ENCODE measurements at places on chromosomes 2 and 18.

- no peak for DNase-seq
Measured at GRCh38 chr2:120845277-120845676, 109.6 kb downstream of the GLI2 start.

DNA sequence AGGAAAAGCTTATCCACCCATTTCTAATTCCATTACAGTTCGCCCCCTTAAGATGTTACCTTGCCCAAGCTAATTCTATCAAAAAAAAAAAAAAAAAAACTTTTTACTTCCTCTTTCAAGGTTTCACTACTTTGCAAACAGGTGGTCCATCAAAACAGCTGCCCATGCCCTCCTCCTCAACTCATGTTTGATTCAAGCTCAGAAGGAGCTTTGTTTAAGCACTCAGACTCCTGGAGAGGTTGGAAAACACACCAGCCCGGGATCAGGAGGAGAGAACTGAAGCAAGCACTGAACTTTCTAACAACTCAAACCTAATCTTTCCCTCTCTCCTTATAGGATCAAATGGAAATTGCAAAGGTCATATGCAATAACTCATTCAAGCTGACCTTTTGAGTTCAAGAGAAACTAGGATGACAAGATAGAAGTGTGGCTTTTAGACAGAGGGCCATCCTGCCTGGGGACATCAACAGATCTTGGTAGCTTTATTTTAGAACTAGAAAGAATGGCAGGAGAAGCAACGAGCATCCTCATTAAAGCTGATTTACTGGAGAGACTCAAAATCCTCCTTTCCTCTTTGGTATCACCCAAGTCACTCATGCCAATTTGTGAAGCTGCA lies 28.3 kb upstream of the FZD7 start:
- DNase-seq, result no peak

DNA sequence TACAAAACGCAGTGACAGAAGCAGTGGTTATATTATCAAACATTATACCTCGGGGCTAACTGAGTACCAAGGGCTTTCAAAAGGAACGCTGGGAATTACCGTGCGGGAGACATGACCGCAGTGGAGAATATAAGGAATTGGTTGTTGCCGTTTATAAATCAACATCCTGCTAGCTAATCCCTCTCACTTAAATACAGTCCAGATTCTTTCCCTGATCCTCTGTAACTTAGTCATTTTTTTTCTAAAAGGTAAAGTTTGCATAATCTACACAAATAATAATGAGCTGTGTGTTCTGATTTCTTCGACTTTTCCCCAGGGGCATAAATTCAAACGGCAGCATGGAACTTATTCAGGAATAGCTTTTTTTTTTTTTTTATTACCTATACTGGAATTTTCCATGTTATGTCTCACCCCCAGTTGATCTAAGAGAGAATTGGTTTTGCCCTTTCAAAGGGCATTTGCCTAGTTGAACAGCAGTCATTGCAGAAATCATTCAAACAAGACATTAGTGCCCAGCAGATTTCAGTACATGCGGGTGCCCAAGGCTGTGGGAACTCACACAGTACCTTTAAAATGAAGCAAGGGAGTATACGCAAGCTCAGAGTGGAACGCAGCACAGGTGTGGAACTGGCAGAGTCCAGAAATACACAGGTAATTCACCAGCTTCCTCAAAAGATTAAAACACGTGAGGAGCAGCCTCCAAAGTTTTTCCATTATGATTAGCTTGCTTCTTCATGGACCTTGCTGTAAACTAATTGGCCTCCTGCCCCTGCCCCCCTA lies 63.9 kb downstream of the SMIM21 start:
- DNase-seq, result no peak

GRCh38 chr2:75896779-75897366 lies 186.2 kb upstream of the GCFC2 start:
- peak; percentile 7 for DNase-seq

DNA sequence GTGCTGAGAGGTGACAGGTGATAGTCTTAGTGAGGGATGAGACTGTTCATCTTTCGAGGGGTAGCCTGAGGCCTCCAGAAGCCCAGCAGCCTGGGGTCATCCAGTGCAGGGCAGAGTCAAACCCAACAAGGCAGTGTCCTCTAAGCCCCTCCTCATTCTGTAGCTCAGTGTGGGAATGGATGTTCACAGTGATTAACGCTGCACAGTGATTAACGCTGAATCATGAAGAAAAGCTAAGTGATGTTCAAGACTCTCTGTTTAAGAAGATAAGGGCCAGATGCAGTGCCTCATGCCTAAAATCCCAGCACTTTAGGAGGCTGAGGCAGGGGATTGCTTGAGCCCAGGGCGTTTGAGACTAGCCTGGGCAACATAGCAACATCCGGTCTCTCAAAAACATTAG lies 56.3 kb upstream of the LAPTM4A start:
- DNase-seq, result no peak

DNA sequence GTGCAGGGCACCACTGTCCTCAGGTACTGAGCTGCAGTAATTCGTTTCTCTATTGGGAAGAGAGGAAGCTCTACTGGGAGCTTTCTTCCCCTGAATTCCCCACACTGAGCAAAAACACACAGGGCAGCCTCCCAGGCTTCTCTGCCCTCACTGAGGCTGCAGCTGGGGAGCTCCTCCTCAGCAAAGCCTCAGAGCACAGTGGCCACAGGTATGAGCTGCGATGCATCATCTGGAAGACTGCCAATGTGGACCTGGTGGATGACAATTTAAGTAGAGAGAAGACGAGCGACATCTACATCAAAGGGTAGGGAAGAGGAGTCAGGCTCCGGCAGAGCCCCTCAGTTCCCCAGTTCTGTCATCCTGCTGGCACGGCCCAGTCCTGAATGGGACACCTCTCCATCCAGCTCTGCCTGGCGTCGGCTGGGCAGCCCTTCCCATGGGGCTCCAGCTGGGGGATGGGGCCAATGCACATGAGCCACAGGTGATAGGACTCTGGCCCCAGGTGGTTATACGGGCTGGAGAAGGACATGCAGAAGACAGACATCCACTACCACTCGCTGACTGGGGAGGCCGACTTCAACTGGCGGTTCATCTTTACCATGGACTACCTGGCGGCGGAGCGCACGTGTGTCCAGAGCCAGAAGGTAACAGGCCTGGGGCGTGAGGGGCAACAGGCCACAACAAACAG lies 37.6 kb downstream of the LMAN2L start:
- DNase-seq, result no peak

DNA sequence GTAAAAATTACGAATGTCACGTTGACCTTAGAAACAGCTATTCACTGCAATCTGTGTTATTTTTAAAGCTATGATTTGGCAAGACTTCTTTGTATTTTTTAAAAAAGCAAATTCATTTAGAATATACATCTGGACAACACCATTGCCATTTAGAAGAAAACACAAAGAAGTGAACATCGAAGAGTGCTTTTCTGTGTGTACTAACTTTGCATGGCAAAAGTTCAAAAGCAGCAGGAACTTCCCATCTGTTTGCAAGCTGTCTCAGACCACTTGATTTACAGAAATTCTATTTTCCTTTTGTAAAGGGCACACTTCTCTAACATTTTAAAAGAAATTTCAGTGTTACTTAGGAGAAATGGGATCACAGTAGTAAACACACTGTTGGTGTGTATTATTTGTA lies 145.9 kb downstream of the CALCRL start:
- no peak for DNase-seq

- no peak for DNase-seq
Measured at GRCh38 chr2:158091647-158092046, 10.0 kb upstream of the UPP2 start.

- no peak for DNase-seq
Measured at GRCh38 chr18:50155406-50155805, 39.5 kb downstream of the MYO5B start.

GRCh38 chr2:102660574-102660973 lies 41.2 kb downstream of the SLC9A2 start:
- DNase-seq, result no peak

GRCh38 chr2:2843969-2844548 lies 513.0 kb upstream of the MYT1L start:
- no peak for DNase-seq

- DNase-seq, result no peak
Measured at GRCh38 chr2:27313882-27314645, 5.8 kb upstream of the UCN start.

- no peak for DNase-seq
Measured at GRCh38 chr2:180781276-180781675, 199.1 kb upstream of the UBE2E3 start.

- DNase-seq, result peak; percentile 72
Measured at GRCh38 chr2:101745711-101746694, 48.5 kb downstream of the MAP4K4 start.

DNA sequence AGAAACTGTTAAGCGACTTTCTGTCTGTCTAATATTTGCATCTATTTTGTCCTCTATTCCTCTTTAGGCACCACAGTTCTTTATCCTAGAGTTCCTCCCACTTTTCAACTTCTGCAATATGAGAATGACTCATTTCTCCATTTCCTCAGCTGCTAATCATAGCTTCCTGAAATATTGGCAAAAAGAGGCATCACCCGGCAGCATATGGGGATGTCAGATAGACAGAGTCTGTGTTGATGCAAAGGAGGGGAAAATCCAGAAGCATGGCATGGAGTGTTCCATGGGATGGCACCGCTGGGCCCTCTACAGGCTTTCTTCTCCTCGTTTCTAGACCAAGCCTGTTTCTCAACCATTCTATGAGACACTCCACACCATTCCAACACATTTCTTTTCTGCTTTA lies 93.4 kb downstream of the DOCK10 start:
- peak; percentile 75 for DNase-seq

DNA sequence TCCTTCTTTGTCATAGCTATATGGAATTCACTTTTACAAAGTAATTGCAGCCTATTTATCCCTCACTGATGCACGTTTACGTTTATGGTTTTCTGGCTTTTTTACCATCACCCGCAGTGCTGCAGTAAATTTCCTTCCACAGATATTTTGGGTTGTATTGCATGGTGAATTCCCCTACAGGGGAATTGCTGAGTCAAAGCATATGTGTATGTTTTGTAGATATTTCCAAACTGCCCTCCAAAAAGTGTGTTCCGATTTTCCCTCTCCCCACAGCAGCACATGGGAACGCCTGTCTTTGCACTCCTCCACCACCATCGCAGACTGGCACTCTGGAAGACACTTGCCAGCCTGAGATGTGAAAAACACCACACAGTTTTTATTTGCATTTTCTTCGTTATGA lies 80.6 kb upstream of the UXS1 start:
- DNase-seq, result no peak

- DNase-seq, result no peak
Measured at GRCh38 chr2:145012806-145013205, 492.9 kb upstream of the ZEB2 start.

DNA sequence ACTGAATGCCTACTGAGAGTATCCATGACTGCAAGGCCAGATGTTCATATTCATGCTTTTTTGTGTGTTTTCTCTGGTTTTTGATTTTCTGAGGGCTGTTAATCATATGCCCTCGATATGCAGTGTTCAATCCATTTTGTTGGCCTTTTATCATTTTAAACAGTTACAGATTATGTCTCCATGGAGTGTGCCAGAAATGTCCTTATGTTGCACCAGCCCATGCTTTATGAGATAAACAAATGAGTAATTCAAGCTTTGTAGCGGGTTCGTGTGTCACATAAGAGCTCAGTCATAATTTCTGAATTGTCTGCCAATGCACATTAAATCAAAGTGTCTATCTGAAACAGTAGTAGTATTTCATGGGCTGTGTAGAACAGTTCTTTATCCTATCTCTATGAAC lies 583.0 kb downstream of the THSD7B start:
- DNase-seq, result peak; percentile 1

DNA sequence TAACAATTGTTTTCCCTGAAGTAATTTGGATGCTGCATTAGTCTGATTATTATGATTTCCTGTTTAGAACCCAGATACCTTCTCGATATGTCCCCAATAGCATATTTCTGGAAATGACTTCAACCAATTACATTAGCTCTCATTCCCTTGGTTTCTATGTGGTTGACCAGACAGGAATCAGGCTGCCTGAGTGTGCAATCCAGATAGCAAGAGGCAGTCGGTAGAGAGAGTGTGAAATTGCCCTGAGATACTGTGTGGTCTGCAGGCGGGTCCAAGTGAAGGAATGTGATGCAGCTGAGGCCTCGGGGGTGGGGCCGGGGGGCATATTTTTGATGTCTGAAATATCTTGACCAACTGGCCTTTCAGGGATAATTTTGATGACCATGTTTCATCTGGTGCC lies 143.9 kb upstream of the ITGA6 start:
- DNase-seq, result peak; percentile 71

GRCh38 chr2:1515986-1516797 lies 102.9 kb downstream of the TPO start:
- no peak for DNase-seq

- DNase-seq, result no peak
Measured at GRCh38 chr2:80149991-80150390, 154.6 kb downstream of the LRRTM1 start.

DNA sequence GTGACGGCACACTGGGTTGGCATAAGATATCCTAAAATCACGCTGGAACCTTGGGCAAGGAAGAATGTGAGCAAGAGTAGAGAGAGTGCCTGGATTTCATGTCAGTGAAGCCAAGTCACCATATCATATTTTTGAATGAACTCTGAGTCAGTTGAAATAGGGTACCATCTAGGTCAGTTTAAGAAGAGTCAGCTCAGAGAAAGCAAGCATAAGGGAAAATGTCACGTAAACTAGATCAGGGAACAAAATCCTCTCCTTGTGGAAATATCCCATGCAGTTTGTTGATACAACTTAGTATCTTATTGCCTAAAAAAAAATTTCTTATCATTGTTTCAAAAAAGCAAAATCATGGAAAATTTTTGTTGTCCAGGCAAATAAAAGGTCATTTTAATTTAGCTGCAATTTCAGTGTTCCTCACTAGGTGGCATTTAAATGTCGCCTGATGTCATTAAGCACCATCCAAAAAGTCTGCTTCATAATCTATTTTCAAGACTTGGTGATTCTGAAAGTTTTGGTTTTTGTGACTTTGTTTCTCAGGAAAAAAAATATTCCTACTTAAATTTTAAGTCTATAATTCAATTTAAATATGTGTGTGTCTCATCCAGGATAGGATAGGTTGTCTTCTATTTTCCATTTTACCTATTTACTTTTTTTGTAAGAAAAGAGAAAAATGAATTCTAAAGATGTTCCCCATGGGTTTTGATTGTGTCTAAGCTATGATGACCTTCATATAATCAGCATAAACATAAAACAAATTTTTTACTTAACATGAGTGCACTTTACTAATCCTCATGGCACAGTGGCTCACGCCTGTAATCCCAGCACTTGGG lies 19.6 kb downstream of the RSAD2 start:
- DNase-seq, result peak; percentile 16

DNA sequence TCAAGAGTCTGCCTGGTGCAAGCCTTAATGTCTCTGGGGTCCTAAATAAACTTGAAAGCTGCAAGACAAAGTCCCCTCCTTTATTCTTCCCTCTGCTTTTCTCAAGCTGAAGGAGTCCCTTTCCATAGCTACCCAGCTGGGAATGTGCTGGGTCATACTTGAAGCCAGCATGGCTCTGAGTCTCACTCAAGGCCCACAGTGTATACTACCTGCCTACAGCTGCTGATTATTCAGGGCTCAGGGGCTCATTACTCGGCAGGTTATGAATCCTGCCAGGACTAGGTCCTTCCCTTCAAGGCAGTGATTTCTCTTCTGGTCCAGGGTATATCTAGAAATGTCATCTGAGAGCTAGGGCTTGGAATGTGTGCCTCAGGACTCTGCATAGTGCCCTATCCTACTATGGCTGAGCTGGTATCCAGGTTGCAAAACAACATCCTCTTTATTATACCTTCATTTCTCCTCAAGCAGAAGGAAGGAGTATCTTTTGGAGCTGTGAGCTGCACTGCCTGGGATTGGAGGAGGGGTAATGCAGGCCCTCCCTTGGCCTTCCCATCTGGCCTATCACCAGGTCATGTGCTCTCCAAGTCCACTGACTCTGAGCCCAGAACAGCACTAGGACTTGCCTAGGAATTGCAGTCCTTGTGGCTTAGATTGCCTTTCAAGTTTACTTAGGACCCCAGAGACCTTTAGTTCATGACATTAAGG lies 22.3 kb downstream of the IL1RN start:
- DNase-seq, result no peak

Measured in EL (cell line).